Naive thymus-derived CD8-positive, alpha-beta T cell (primary cell): ENCODE measurements at places on chromosomes 7 and 10.

- DNase-seq, result no peak
These were observed 6.0 kb downstream of the MRPL43 start for GRCh38 chr10:100981178-100981772.

GRCh38 chr10:31820778-31821369 is 107.8 kb downstream of the ARHGAP12 start:
- no peak for DNase-seq

DNA sequence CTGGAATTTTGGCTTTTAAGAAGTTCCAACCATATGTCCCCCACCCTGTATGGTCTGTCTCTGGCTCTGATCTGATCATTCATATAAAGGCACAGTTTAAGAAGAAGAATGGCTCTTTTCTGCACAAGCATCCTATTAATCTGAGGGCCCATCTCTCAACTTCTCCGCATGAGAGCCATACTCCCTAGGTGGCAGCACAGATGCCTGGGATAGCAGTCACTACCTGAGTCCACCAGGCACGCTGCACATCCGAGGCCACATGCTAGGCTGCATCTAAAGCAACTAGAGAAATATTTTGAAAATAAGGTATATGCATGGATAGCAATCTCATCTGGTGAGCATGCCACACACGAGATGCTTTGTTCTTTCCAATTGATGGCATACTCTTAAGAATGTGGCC is 565.5 kb downstream of the PARD3 start:
- no peak for DNase-seq

DNA sequence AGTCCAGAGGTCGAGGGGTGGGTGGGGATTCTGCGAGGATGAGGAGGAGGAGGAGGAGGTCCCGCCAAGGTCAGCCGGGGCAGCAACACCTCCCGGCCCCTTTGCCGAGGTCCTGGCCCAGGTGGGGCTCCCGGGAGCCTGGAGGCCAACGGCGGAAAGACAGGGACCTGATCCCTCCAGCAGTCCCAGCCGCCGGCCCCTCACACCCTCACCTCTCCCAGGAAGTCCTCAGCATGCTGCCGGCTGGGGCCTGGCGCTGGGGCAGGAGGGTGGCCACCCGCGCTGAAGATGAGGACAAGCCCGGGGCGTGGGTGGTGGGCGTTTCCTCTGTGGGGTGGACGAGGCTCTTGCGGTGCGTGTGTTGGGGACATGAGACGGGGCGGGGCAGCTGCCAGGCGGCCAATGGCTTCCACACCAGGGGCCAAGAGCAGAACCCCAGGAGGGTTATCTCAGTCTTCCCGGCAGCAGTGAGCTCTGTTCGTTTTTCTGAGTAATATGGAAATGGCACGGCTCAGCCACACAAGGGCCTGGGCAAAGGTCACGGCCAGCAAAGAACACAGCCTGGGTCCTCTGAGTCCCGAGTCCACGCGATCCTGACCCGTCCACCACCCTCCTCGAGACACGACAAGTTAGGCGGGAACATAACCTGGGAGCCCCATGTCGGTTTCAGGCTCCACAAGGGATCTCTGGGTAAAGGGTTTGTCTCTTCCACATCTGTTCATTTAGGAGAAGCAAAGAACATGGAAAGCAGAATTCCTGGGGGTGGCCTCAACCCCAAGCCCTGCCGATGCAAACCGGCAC is 82.9 kb upstream of the PDGFA start:
- DNase-seq, result no peak

GRCh38 chr10:35574924-35575352 is 30.2 kb upstream of the GJD4 start:
- no peak for DNase-seq

DNA sequence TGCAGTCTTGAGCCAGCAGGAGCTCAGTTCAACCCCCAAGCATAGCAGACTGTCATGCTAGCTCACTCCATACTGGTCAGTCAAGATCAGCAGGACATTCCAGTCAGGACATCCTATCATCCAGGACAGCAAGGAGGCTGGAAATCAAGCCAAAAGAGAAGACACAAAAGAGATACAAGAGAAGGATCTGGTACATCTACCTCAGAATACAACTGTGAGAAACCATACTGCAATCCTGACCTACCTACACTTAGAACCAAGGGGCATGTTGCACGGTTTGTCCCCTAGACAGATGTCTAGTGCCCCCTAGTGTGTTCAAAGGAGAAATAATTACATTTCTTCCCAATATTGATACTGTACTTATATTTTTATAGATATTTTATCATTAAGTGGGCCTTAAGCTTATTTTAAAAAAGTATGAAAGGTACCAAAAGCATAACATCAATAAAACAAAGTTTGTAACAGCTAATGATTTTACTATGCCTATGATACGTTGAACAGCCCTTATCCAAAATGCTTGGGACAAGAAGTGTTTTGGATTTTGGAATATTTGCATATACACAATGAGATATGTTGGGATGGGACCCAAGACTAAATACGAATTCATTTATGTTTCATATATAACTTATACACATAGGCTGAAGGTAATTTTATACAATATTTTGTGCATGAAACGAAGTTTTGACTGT is 26.7 kb downstream of the ERCC6 start:
- no peak for DNase-seq

DNA sequence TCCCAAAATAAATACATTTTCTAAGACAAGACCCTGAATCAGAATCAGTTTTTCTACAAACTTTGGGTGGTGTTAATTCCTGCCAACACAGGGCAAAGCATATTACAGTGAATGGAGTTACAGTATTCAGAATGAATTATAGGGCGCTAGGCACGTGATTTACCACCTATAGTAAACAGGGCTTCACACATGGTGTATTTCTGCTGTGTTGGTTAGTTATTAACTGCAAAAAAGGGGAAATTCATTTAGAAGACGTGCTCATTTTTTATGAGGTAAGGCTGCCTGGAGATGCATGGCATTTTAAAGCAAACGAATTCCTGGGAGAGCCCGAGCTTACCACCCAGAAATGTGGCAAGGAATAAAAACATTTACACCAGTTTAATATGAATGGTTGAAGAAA is 393.8 kb downstream of the LRMDA start:
- no peak for DNase-seq

GRCh38 chr7:43645699-43646226 is 62.9 kb downstream of the STK17A start:
- no peak for DNase-seq

GRCh38 chr7:151113344-151114150 is 27.3 kb downstream of the AGAP3 start:
- DNase-seq, result no peak

DNA sequence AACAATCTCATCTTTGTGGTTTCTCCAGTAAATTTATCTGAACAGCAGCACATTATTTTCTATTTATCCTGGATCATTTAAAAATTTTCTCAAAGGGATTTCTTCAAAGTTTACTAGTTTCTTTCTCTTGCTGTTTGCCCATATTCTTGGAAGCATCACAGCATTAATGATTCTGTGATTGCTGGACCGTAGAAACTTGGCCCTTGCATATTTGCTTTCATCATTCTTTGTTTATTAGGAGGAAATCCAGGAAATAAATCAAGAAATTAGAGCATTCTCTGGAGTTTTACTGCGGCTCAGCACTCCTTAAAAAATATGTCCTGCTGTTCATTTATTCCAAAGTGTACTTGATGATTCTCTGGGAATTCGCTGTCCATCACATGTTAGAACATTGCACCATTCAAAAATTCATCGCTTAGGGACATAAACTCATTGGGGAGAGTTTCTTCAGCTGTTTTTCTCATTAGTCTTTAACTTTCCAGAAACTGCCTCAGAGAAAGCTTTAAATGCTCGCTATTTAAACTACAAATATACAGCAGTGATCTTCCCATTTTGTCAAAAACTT is 264.0 kb upstream of the CDC14C start:
- no peak for DNase-seq

DNA sequence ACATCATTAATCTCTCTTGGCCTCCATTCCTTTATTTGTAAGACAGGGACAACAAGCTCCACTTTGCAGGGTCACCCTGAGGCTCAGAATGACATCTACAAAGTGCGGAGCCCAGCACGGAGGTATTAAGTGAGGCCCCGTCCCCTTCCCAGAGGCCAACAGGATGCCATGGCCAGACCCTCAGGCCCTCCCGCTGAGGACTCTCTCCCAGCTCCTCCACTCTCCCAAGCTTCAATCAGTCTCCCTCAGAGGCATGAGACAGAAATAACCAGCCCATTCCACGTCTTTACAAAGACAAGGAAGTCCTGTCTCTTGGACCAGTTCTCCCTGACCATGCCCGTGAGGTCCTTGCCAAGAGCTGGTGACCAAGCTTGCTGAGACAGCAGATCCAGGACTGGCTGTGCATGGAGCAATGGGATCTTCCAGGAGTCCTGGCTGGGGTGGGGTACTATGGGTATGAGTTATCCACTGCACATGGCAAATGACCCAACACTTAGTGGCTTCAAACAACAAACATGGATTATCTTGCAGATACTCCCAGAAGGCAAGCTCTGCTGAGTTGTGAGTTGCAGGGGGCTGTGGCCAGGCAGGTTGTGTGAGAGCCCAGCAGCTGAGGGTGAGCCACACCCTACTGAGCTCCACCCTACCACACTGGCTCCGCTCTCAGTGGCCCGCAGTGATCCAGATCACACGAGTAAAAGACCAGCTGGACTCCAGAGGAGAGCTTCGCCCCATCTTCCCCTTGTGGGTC is 4.3 kb upstream of the PPIF start:
- no peak for DNase-seq

GRCh38 chr7:90207956-90208355 is 3.6 kb upstream of the STEAP2 start:
- no peak for DNase-seq

DNA sequence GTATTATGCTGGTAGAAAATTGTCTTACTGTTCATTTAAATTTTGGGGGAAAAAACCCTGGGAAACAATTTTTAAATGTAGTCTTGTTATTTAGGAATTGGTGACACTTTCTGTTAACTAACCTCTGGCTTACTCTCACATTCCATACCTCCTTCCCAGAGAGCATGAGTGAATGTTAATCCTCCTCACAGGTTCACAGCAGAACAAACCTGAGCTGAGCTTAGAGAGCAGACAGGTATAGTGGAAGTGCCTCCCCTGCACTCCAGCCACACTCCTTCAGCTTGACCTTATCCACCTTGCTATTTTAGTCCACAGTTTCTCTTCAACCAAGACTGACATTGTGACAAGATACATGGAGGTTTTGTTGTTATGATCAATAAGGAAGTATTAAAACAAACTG is 235.9 kb downstream of the FOXP2 start:
- DNase-seq, result no peak

- DNase-seq, result no peak
These were observed 11.8 kb upstream of the SLC13A1 start for GRCh38 chr7:123211545-123211944.

GRCh38 chr7:31443457-31443856 is 70.4 kb upstream of the ITPRID1 start:
- DNase-seq, result no peak

- DNase-seq, result no peak
These were observed 71.4 kb upstream of the NFKB2 start for GRCh38 chr10:102324061-102324460.

DNA sequence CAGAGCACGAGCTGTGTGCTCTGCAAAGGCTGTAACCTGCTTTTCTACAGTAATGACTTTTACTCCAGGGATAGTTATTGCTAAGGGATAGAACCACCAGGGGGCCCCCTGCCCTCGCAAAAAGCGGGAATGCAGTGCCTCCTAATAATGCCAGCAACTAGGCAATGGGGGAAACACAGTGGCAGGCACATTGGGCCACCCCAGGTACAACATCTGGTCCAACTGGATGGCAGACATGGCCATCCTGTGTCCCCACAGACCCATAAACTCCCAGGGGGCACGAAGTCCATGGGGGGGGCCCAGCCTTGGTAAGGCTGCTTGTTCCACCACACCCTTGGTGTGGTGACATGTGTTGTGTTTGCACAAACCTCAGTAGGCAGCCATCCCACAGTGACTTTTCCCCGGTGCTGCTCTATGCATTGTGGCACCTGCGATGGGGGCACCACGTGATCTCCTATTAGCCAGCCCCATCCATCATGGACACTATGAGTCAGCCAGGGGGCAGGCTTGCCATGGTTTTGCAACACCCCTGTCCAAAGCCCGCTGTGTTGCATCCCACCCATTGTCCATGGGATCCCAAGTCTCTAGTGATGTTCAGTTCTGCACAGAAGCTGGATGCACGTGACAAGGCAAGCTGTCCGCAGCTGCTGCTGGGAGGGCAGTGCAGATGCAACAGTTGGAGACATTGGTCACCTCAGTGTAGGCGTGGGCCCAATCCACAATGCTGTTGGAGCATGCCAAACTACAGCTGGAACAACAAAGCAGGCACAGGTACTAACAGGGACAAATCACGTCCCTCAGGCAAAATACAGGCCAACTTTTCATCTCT is 84.0 kb downstream of the ANLN start:
- DNase-seq, result no peak

- DNase-seq, result no peak
These were observed 60.0 kb downstream of the TYW1 start for GRCh38 chr7:67056683-67057082.

DNA sequence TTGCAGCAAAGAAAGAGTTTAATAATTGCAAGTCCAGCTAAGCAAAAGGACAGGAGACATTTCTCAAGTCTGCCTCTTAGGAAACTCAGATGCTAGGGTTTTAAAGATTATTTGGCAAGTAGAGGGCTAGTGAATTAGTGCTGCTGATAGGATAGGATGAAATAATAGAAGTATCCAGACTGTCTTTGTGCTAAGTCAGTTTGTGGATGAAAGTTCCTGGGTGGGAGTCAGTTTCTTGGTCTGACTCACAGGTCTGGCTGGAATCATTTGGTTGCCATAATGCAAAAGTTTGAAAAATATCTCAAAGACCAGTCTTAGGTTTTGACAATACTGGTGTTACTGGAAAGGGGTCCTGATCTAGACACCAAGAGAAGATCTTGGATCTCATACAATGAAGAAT is 42.6 kb upstream of the INHBA start:
- DNase-seq, result no peak

DNA sequence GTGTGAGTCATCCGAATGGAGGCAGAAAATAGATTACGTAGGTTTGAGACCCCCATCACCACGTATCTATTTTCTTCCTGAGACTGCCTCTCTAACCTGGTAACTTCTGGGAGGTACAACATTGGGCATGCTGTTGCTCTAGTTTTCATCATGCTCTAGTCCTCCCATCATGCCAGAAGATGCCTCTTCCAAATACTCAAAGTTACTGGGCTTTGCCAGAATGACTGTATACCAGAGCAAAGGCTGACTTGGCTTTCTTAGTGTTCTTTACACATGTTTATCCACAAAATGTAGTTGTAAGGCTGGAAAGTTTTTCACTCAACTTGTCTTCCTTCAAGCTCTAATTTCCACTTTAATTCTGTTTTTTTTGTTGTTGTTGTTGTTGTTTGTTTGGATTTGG is 370.5 kb downstream of the MDFIC start:
- no peak for DNase-seq

DNA sequence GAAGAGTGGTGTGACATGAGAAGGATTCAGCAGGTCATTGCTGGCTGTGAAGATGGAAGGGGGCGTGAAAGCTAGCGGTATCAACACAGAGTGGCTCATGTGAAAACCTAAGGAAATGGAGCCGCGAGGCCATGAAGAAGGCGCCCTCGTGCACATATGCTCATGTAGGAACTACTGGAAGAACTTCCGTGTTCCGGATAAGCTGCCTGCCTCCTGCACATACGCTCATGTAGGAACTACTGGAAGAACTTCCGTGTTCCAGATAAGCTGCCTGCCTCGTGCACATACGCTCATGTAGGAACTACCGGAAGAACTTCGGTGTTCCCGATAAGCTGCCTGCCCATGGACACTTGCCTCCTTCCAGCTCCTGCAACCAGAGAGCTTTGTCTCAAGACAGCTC is 179.1 kb downstream of the SDK1 start:
- DNase-seq, result no peak
